ENCODE measurements at places on chromosomes 13 and 19.
A peak's percentile ranks its signal among the peaks of the same experiment; 100 is the strongest.

GRCh38 chr13:97067017-97067895 lies 73.0 kb upstream of the OXGR1 start:
- DNase-seq = no peak

DNA sequence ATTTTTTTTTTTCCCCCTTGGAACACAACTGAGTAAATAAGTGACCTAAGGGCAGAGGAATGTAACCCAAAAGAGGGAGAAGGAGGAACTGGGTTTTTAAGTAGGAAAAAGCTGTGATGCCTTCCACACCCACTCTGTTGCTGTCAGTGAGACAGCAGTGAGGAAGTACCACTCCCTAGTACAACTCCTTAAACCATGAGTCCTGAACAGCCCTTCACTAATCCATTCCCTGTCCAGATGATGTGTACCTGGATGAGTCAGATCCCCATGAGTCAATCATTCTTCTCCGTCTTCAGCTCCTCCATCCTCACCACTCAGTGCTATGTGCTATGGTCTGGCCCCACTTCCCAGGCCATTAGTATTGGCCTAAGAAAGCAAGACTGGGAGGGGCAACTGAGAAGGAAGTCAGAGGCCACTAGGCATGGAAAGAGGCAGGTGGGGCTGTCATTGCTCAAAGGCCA lies 12.9 kb upstream of the CXCL17 start:
- no peak for DNase-seq

GRCh38 chr19:883661-884211 lies 9.3 kb downstream of the MED16 start:
- DNase-seq = no peak

- no peak for DNase-seq
These were observed 32.2 kb downstream of the EFNB2 start for GRCh38 chr13:106503272-106503671.

DNA sequence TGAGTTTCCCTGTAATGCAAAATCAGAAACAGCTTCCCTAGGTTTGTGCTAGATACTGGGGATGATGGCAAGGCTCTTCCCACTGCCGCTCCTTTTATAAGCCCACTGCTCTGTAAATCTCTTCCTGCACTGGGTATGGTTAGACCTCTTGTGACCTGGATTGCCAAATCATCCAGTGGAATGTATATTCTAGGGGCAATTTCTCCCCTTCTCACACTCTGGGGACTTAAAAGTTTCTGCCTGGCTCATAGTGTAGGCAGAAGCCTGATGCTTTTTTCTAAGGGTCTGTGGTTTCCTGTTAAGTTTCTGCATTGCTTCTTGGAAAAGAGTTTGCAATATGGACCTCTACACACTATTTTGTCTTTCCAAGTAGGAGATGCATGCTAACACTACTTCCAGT lies 1582.0 kb upstream of the PCDH20 start:
- no peak for DNase-seq

GRCh38 chr13:31591642-31592233 lies 147.6 kb upstream of the RXFP2 start:
- DNase-seq = no peak

DNA sequence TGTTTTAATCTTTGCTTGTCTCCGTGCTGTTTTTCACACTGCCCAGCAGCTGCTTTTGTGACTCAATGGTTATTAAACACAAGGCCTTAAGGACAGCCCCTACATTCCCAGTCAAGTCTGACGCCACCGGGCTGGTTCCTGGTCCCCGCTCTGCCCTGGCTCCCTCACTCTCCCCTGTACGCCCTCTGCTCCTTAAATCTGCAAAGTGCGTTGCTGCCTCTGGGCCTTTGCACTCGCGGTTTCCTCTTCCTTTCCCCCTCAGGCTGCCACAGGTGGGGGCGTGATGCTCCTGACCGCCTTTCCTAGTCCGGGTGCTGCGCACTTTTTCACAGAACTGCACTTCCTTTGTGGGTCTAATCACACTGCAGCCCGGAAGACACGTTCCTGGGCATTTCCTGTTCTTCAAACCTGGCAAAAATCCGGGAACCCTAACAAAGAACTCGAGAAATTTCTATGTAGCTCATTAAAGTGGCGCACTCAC lies 25.6 kb downstream of the NOSIP start:
- no peak for DNase-seq

DNA sequence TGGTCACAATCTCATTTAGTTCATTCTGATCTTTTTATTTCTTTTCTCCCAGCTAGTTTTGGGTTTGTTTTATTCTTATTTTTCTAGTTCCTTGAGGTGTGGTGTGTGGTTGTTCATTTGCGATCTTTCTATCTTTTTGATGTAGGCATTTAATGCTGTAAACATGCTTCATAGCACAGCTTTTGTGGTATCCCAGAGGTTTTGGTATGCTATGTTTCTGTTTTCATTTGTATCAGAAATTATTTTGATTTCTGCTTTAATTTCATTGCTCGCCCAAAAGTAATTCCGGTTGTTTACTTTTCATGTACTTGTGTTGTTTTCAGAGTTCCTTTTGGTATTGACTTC lies 12.6 kb downstream of the DNAJC3 start:
- DNase-seq = no peak

DNA sequence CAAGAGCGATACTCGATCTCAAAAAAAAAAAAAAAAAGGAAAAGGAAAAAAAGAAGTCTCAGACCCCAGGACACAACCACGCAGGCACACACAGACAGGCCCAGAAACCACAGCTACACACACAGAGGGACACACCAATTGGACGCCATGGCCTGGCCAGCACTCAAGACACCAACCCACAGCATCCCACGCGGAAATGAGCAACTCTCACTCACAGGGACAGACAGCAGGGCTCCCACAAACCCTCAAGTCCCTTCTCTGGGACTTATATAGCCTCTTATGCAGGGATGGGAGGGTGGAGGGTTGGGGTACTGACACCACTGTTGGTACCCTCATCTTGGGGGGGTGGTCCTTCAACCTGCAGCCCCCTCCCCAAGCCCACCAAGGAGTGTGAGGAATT lies 5.9 kb downstream of the NOTCH3 start:
- DNase-seq = no peak

DNA sequence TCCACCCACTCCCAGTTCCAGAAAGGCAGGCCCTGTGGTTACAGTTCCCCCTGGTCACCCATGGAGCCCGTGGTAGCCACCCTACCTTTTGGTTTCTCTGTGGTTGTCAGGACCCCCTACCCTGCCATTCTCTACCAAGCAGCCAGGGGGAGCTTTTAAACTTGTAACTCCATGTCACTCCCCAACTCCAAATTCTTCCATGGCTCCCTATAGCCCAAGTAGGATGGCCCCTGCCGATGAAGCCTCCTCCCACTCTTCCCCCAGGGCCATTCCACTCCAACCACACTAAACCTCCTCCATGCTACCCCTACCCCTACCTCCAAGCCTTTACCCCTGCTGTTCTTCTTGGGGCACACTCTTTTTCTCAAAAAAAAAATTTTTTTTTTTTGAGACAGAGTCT lies 2.2 kb downstream of the S1PR2 start:
- DNase-seq = no peak

DNA sequence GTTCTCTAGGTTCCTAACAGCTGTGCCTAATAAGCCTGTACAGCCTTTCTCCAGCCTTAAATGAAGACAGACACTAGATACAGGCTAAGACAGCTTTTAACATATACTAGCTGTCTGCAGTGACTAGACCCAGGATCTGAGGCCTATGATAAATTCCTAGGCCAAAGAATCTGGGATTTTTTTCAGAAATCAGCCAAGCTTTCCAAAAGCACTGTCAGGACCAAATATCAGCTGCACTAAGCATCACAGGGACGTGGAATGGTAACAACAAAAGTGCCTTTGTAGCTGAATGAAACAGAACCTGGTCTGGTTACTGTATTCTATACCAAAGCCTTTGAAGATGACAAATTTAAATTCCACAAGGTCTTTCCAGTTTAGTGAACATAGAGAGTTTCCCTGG lies 77.9 kb upstream of the DOCK9 start:
- no peak for DNase-seq

DNA sequence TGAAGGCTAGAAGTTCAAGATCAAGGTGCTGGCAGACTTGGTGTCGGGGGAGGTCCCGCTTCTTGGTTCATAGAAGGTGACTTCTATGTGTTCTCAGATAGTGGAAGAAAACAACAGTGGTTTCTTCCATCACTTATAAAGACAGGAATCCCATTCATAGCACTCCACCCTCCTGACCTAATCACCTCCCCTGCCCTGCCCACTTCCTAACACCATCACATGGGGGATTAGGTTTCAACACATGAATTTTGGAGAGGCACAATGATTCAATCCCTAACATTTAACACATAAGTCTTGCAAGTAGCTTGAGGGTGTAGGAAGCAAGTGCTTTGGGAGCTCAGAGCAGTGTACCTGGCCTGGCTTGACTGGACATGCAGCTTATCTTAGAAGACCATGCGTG lies 142.8 kb upstream of the TSHZ3 start:
- DNase-seq = no peak

- DNase-seq = no peak
These were observed 62.4 kb upstream of the RNF113B start for GRCh38 chr13:98239162-98240076.

DNA sequence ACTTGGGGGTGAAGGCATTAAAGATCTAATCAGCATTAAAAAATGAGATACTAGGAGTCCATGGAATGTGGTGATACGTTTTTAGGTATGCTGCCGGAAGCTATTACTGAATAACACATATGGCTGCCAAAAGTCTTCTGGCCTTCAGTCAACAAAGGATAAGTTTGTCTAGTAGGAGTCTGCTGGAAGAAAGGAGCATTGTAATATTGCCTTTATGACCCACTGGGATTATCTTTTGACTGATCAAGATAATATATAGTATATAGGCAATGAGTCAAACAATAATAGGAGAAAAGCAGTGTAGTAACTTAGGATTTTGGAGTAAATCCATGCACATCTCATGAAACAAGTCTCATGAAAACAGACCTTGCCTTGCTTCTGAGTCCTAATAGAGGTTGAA lies 295.4 kb downstream of the SLITRK6 start:
- no peak for DNase-seq

- no peak for DNase-seq
These were observed 6.0 kb upstream of the TEX30 start for GRCh38 chr13:102779436-102780159.

- DNase-seq = no peak
These were observed 48.0 kb upstream of the KATNAL1 start for GRCh38 chr13:30355384-30355699.

DNA sequence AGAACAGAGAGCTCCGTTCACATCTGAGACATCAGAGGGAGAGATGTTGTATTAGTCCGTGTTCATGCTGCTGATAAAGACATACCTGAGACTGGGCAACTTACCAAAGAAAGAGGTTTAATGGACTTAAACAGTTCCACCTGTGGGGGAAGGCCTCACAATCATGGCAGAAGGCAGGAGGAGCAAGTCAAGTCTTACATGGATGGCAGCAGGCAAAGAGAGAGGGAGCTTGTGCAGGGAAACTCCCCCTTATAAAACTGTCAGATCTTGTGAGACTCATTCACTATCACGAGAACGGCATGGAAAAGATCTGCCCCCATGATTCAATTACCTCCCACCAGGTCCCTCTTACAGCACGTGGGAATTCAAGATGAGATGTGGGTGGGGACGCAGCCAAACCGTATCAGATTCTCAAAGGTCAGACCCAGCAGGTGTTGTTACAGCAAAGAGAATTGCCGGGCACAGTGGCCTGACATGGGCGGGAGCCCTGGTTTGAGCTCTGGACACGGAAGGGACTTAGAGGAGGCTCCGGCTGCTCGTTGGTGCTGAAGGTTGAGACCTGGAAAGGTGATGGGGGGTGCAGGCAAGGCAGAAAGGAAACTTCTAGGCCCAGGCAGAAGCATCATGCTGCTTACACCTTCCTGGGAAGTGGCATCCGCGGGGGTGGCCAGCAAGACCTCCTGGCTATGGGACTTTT lies 33.1 kb downstream of the PEX11G start:
- DNase-seq = no peak

DNA sequence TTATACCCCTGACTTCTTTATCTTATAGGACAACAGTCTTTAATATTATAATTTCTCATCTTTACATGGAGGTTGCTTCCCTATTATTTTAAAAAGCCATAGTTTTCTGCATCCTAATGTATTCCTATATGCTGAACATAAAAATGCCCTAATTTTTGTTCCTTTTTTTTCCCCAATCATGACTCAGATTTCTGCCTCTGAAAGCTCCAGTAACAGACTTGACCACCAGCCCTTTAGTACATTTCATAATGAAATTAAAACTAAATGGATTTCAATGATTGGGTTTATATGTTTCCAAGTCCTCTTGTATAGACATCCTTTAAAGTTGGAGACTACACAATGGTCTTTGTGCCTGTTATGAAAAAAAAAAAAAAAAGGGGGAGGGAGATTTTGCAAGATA lies 712.5 kb downstream of the DIAPH3 start:
- no peak for DNase-seq

DNA sequence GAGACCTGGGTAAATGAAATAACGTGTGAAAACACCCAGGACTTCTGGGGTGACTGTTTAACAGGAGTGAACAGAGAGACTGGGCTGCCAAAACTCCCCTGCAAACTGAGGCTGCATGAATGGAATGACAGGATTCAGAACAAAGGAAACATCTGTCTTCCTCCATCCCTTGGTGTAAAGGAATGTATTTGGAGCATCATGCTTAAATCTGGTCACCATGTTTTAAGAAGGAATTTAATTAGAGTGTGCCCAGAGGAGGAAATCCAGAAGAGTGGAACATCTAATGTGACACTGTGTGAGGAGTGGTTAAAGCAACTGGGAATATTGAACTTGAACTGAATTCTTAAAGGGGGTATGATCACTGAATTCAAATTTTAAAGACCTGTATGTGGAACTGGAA lies 437.2 kb downstream of the LIG4 start:
- no peak for DNase-seq

GRCh38 chr13:63396746-63397145 lies 1981.1 kb upstream of the PCDH20 start:
- no peak for DNase-seq

DNA sequence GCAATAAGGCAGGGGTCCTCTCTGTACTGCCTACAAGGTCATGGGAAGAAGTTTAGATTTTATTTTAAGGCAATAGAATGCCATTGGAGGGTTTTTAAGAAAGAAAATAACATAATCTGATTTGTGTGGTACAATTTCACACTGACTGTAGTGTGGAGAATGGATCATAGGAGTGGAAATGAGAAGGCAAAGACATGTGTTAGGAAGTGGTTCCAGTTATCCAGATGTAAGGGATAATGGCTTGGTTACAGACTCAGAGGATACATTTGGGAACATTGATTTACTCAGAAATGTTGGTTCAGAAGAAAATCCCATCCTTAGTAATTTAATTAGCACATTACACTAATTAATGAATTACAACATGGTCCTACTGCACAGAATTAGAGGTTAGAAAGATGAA lies 788.2 kb downstream of the SLITRK5 start:
- no peak for DNase-seq

GRCh38 chr13:73173279-73173811 lies 114.5 kb downstream of the KLF5 start:
- DNase-seq = no peak

GRCh38 chr19:48637948-48638830 lies 1.0 kb upstream of the DBP start:
- peak; percentile 88 for DNase-seq

Measured in nucleus accumbens (tissue), 56 donors.